NCI-H2081 (cell line): ENCODE measurements at places on chromosomes 12 and 14.

DNA sequence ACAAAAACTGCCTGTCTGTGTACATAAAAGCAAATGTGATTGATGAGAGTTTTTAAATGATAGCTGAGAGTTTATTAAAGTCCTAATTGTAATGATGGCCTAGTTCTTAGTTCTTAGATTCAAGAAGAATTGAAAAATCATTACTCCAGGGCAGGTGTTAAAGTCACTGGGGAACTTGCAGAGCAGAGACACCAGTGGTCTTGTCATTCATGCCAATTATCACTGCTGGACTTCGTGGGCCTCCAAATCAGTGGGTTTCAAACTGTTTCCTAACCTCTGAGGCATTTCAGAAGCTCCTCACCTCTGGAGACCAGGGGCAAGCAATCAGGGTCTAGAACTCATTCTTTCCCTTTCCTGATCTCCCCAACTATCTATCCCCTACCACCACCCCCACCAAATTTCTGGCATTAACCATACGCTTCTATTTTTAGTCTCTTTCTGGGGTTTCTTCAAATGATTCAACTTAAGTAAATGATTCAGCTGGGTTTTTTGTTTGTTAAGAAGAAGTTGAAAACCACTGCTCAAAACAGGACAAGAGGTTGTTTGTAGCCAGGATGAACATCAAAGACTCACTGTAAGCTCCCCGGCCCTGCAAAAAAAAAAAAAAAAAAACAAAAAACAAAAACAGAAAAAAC is 80.1 kb downstream of the CEP83 start:
- DNase-seq, result no peak

DNA sequence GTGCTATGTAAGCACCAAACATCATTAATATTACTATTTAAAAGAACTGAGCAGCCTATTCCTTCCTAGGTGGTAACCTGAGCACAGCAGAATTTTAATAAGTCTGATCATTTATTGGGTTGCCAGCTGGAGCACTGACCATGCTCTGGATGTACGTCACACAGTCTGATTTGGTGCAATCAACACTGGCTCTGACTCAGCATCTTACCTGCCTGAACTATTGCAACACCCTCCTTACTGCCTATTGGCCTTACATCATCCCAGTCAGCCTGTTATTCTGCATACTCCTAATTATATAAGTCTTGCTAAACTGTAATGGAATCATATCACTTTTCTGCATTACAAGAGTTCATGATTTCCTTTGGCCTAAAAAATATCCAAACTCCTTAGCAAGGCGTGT is 149.7 kb downstream of the PTPRO start:
- DNase-seq, result no peak

DNA sequence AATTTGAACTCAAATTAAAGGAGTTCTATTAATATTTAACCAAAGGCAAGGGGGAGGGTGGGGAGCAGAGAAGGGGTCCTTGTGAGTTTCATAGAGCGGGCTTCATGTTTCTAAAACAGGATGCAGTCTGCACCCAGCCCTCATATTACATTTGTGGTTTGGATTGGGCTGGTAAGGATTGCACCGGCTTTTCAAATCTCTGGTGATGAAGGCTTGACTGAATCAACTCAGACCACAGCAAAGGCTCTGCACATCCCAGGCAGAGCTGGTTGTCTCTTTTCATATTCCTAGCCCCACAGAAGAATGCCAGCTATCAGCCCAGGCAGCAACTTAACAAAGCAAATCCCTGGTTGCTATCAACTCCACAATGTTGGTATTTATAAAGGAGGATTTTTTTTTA is 1221.4 kb downstream of the VRK1 start:
- DNase-seq, result no peak

DNA sequence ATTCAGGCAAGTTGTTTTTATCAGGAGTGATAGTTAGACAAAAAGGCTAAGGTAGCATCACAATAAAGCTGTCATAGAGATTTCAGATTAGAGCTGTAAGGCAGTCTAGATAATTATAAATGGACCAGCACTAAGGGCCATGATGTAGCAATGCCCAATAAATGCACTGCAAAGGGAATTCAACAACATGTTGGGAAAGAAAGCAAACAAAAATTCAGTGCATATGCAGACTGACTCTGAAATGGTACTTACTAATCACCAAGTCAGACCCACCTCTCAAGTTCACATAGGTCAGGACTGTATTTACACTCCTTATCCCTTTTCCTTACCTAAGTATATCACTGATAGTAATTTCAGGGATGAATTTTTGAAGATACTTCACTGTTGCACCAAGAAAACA is 33.7 kb upstream of the SOS2 start:
- DNase-seq, result no peak

DNA sequence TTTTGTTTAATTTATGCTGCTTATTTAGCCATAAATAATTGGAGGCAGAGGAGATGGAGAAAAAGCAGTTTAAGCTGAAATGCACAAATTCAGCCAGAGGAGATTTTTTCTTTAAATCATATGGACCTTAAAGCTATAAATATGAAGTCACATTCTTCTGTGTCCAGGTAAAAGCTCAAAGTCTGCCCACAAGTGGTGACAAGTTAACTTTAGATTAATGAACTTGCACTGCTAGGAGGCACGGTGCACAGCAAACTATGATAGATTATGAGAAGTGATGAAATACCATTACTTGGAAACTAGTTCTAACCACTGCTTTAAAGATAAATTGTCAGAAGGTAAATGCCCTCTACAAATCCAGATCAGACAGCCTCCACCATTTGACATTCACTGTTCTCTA is 69.0 kb downstream of the IFT81 start:
- no peak for DNase-seq
